ENCODE measurements at places on chromosomes 6 and 20. TPM values are rescaled to one million over a fixed set of nuclear protein-coding genes. Genes with fewer than 3 reads are reported as not detected.

DNA sequence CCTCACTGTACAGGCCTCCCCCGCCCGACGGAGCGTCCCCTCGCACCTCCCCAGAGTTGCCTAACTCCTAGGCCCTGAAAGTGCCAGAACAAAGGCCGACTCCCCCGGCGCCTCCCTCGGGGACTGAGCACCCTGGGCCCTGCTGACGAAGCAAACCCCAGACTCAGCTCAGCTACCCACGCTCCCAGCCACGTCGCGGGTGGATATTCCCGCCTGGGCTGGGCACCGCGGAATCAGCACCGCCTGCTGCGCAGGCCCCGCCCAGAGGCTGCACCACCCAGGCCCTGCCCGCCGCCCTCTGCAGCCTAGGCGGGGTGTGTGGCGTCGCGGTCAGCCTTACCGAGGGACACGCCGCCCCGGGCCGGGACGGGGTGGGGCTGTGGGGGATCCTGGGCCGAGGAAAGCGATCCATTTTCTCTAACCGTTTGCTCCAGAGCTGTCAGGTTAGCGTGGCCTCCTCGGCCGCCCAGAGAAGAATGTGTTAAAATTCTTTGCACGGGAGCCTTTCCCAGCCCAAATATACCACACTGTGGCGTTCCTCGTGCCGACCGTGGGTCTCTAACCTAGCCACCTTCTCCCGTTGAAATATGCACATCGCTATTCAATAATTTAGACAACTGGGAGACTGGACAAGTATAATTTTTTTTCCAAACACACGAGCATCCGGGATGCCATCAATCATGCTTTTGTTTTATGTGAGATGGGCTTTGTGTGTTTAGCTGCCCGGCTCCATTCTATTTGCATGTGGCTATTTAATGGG, 31.4 kb downstream of the TFAP2A start:
- H3K4me1 ChIP-seq, result peaks cover 11% of the 10 kb centered on the region
- H3K27ac ChIP-seq, result peak overlapping the region; percentile 63
- H3K36me3 ChIP-seq, result no peaks in the 10 kb centered on the region

GRCh38 chr6:14889188-14889587, 356.7 kb upstream of the JARID2 start:
- no peak for DNase-seq
- no peaks in the 10 kb centered on the region for H3K4me1 ChIP-seq
- no peak overlapping the region for H3K4me3 ChIP-seq
- H3K27ac ChIP-seq, result no peak overlapping the region
- no peaks in the 10 kb centered on the region for H3K27me3 ChIP-seq

DNA sequence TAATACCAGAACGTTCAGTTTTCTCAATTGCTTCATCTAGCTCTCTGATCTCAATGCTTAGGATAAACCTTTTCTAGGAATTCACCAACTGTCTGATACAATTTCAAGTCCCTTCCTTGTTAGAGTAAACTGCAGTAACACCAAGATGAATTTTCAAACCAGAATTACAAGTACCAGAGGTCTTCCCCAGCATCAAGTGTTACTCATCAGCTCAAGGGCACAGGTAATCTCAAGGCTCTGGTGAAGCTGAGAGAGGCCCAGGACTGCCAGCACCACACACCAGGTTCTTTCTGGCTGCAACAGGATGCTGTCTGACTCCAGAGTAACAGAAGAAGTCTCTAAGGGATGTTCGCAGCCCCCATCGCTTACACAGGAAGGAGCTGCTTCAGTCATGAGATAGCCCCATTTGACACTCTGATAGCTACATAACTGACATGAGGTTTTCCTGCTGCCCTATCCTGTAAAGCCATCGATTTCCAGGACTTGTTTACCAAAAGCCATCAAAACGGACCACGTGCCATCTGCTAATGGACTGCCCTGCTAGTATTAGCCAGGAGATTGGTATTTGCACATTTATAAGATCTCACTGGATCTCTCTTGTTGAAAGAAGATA, 549.4 kb downstream of the UTRN start:
- H3K36me3 ChIP-seq, result peaks cover 2% of the 10 kb centered on the region
- no peak for DNase-seq
- H3K27ac ChIP-seq, result no peak overlapping the region
- no peaks in the 10 kb centered on the region for H3K4me1 ChIP-seq
- H3K27me3 ChIP-seq, result no peaks in the 10 kb centered on the region

The COL20A1 gene
- total RNA-seq, result 0.32 TPM

- H3K36me3 ChIP-seq, result no peaks in the 10 kb centered on the region
- H3K27me3 ChIP-seq, result no peaks in the 10 kb centered on the region
- H3K4me1 ChIP-seq, result no peaks in the 10 kb centered on the region
- H3K4me3 ChIP-seq, result no peak overlapping the region
- DNase-seq, result no peak
- no peak overlapping the region for H3K27ac ChIP-seq
These were observed 18.9 kb upstream of the CLVS2 start for GRCh38 chr6:122977180-122977579.

- no peaks in the 10 kb centered on the region for H3K27me3 ChIP-seq
- no peaks in the 10 kb centered on the region for H3K36me3 ChIP-seq
- H3K4me3 ChIP-seq, result no peak overlapping the region
- no peak overlapping the region for H3K27ac ChIP-seq
- H3K4me1 ChIP-seq, result no peaks in the 10 kb centered on the region
- DNase-seq, result no peak
These were observed 59.0 kb downstream of the ANKRD60 start for GRCh38 chr20:58169450-58169849.

- H3K36me3 ChIP-seq, result no peaks in the 10 kb centered on the region
- H3K4me3 ChIP-seq, result no peak overlapping the region
- DNase-seq, result no peak
These were observed 50.3 kb upstream of the OGFRL1 start for GRCh38 chr6:71238351-71238750.

- H3K36me3 ChIP-seq, result no peaks in the 10 kb centered on the region
- no peaks in the 10 kb centered on the region for H3K27me3 ChIP-seq
- peak overlapping the region; percentile 4 for H3K27ac ChIP-seq
- no peak overlapping the region for H3K4me3 ChIP-seq
- peaks cover 65% of the 10 kb centered on the region for H3K4me1 ChIP-seq
These were observed 76.5 kb downstream of the ADGRG6 start for GRCh38 chr6:142378138-142378875.

DNA sequence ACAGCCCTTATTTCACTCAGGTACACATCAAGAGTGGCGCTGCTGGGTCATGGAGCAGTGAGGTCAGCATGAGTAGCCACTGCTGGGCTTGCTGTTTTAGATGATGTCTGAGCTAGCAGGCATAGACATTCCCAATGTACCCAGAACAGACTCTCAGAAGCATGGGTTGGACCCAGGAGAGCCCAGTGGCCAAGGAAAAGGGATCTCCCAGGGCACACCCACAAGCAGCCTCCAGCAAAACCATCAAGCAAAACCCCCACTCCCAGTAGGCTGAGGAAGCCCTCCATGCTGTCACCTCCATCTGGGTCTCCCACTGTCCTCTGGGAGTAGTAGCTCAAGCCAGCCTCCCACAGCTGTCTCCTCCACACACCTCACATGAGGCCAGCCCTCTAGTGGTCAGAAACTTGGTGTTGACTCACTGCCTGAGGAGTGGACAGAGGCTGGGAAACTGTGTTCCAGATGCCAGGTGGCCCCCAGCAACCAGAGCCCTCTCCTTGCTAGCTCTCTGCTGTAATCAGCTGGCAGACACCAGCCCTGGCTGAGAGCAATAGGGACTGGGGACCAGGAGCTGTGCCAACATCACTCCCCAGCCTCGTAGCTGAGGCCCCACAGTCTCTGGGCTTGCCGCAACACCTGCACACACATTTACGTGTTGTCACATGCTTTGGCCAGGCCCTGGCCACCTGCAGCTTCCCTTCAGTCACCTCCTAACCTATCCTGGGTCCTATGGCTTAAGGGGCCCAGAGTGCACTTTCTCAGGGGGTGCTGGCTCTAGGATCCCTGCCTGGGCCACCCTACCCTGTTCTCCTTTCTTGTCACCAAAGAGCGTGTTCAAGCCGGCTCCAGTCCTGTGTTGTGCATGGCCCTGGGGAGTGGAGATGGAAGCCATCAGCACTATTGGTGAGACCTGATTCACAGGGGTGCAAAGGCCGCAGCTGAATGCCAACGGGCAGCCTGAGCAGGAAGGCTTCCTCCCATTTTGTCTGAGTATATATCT, 1.9 kb upstream of the AP5S1 start:
- peaks cover 15% of the 10 kb centered on the region for H3K4me1 ChIP-seq
- peak; percentile 86 for DNase-seq
- H3K4me3 ChIP-seq, result no peak overlapping the region

GRCh38 chr6:15451738-15452137, 205.9 kb downstream of the JARID2 start:
- no peak for DNase-seq
- H3K4me1 ChIP-seq, result peaks cover 16% of the 10 kb centered on the region
- H3K4me3 ChIP-seq, result no peak overlapping the region

DNA sequence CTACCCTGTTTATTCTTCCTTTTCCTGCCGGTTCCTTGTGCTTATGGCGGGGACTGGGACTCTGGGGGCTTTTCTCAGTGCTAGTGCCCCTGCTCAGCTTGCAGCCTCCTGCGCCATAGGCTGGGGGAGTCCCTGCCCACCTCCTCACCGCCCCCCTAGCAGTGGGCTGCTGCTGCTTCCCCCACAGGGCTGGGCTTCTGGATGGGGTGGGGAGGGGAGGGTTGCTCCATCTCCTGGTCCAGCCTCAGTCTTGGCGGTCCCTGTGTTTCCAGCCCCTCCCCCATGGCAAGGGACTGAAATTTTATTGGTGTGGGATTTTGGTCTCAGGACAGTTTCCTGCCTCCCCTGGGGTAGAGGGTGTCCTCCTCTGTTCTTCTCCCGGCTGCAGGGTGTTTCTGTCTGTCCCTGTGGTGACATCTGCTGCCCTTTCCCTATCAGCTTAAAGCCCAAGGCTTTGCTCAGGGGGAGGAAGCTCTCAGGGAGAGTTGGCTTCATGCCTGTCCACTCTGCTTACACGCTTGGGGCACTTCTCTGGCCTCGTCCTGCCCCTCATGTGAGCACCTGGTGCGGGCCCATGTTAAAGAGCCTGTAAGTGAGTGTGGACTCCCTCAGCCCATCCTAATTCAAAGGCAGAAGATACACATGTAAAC, 100.6 kb downstream of the HIVEP1 start:
- H3K27ac ChIP-seq, result no peak overlapping the region
- no peaks in the 10 kb centered on the region for H3K27me3 ChIP-seq
- no peaks in the 10 kb centered on the region for H3K36me3 ChIP-seq
- no peaks in the 10 kb centered on the region for H3K4me1 ChIP-seq

The RAB32 gene
- total RNA-seq, result 9.0 TPM

Measured in Caco-2 (cell line).